NCI-H1694 treated with DMSO at 0.1 percent for 48 hours (cell line): ENCODE measurements at places on chromosomes 4 and X.

DNA sequence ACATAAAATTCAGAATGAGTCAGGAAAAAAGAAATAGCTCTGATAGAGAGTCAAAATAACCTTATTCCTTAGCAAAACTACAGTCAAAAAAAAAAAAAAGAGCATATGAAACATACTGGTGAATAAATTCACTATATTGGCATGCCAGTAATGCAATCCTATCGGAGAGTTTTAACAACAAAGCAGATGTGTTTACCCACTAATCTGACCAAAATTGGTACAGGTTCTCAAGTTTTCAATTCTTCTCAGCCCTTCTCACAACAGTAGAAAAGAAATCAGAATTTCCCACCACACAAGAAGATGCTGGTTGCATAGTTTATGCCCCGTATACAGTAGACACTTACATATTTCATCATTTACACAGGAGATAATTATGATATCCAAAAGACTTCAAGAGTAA lies 59.4 kb downstream of the LCORL start:
- DNase-seq, result no peak

DNA sequence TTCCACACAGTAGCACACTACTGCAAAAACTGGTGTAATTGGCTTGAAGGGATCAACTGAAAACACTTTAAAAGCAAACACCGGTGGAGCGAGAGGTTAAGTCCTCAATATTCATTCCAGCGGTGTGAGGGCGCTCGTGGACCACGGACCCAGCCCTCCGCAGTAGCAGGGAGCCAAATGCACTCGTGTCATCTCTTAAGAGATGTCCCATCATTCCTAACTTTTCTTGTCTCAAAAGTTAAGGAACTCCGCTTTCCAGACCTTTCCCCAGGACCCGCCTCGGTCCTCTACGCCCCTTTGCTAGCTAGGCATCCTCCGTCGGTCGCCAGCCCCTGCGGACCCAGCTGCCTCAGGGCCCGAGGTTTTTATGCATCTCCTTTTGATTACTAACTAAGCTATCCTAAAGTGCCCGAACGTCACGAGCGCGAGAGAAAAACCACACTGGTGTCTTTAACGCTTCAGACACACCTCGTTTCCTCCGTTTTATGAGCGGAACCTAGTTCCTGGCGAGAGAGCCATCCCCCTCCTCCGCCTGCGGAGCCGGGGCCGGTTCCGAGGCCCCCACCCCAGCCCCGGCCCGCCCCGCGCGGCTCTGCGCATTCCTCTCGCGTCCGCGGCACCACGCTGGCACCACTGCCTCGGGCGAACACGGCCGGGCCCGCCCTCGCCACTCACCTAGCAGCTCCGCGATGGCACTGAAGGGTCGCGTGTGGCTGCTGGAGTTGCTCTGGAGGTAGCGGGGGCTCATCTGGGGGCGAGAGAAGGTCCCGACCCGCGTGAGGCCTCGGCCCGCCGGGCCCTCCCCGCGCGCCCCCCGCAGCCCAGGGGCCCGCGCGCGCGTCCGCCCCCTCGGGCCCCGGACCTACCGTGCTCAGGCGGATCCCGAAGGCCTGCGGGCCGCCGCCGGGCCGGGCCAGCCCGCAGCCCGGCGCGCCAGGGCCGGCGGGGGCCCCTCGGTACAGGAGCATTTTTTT lies 723 bp downstream of the MORC4 start:
- DNase-seq, result peak; percentile 40

GRCh38 chrX:73817393-73818199 lies 254.6 kb downstream of the CHIC1 start:
- DNase-seq, result no peak

DNA sequence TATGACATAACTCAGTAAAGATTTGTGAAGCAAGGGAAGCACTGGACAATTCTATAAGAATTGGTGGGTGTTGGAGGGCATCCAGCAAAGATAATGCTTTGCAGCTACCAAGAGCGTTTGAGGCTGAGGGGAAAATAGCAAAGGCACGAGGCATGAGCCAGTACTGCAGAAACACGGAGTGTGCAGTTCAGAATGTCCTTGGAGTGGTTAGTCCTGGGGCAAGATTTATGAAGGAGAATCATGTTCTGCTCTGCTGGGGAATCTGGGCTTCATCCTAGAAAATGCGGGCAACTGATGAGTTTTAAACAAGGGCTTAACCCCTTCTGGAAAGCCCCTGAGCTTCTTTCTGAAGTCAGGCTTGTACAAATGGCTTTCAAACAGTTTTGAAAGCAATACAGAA lies 452.5 kb downstream of the IL15 start:
- DNase-seq, result no peak

DNA sequence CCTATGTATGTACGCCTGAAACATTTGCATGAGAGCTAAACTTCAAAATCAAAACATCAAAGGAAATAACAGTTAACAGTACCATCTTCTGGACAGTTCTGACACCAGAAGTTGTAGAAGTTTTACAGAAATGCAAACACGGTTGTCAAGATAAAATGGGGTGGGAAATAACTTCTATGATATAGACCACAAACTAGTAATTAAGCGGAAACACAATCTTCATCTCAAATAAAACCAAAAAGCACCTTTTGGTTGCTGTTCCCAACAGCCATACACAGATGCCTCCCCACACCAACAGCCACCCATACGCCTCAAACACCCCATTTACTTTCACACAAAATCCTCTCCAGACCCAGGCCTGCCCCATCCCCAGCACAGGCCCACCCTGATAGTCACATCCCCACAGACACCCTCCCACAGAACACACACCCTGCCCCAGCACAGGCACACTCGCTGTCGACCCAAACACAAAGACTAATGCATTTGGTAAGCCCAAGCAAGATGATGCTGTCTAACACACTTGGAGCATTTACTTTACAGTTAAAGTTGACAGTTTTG lies 64.3 kb downstream of the TAPT1 start:
- no peak for DNase-seq

GRCh38 chr4:43130228-43131021 lies 237.9 kb downstream of the GRXCR1 start:
- DNase-seq, result no peak

GRCh38 chr4:44845309-44845708 lies 119.0 kb upstream of the GNPDA2 start:
- DNase-seq, result no peak

- DNase-seq, result no peak
These were observed 131.5 kb downstream of the PRSS12 start for GRCh38 chr4:118221227-118221800.

- no peak for DNase-seq
These were observed 822 bp downstream of the ZNF275 start for GRCh38 chrX:153334654-153335295.

- DNase-seq, result no peak
These were observed 48.3 kb upstream of the FAM9A start for GRCh38 chrX:8849458-8849857.

GRCh38 chrX:111634823-111635729 lies 45.9 kb upstream of the ALG13 start:
- DNase-seq, result peak; percentile 70
